NCI-H460 (cell line): ENCODE measurements at places on chromosomes 12 and 14. TPM values are rescaled to one million over a fixed set of nuclear protein-coding genes. Genes with fewer than 3 reads are reported as not detected.

DNA sequence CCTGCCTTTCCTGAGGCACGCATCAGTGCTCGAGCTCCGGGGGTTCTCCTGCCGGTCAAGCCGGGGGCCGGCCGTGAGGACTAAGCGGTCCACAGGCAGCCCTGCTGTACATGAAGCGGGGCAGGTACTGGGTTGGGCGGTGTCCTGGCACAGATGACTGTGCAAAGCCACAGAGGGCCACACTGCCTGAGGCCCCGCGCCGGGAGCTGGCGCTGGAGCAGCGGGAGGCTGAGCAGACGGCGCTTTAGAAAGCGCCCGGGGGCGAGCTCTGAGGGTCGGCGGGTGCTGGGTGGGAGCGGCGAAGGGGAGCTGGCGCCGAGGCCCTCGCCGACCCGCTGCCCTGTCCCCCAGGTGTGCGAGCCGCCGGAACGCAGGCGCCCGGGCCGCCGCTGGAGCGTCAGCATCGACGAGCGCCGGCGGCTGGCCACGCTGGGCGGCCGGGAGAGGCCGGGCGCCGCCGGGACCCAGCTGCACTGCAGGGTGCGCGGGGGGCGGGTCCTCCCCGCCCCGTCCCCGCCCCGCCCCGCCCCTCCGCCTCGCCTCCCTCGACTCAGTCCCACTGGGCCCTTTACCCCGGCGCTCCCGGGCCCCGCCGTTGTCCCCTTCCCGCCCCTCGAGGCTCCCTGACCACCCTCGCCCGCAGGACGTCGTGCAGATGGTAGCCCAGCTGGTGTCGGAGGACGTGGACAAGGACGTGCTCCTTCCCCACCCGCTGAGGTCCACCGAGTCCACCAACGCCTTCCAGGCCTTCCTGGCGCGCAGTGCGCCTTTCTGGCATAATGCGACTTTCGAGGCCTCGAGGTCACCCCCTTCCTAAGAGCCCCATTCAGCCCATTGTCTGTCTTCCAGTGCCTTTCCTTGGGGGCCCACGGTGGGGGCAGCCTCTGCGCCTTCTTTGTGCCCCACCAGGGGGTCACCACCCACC lies 8.3 kb upstream of the MTA1 start:
- DNase-seq: peak; percentile 44

DNA sequence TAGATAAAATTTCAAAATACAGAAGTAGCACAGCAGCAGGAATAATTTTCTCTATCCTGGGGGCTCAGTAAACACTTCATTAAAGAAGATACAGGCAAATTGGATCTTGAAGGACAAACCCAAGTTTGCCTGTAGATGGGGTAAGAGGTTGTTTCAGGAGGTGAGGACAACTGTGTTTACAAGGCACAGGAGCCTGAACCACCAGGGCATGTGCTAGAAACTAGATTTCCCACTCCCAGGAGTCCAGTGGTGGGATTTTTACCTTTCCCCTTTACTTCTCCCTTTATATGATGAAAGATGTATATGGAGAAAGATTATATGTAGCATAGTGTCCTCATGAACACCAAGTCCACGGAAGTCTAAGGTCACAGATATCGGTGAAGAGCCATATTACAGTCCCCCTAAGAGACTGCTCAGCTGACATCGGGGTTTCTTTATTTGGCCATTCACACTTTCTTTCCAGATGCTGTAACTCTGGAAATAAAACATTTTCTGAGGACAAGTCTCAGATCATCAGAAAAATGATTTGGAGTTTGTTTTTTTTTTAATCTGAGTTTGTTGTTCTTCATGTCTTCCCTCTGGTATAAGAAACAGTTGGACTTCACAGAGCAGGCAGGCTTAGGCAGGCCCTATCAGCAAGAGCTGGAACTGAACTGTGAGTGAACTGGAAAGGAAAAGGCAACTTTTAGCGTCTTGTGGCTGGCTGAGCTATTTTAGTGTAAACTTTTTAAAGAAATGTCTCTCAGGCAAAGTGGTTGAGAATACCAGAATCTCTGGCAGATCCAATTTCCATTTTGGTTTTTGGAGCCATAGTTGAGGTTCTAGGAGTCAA lies 8.0 kb upstream of the EVL start:
- DNase-seq: no peak

- no peak for DNase-seq
Observed at GRCh38 chr12:41101806-41102205, 86.3 kb upstream of the PDZRN4 start.

DNA sequence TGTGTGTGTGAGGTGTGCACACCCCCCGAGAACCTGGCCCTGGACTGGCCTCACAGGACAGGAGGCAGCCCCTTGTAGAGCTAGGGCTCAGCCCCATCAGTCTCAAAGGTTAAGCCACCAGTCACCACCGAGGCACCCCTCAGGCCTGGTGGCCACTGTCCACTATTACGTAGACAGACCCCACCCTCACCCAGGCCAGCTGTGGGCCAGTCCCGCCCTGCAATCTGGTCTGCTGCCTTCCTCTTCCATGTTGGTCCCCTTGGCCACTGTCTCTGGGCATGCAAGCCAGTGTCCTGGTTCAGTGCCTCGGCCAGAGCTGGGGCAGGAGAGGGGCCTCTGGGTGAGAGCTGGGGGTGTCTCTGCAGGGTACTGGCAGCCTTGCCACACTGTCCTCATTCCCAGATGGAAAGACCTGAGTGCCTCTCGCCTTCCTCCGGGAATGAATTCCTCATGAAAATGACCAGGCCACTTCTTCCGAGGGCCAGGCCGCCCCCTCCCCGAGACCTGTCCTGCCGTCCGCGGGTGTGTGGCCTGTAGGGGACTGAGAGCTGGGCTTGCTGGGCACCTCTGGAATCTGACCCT lies 897 bp upstream of the TEX22 start:
- no peak for DNase-seq

DNA sequence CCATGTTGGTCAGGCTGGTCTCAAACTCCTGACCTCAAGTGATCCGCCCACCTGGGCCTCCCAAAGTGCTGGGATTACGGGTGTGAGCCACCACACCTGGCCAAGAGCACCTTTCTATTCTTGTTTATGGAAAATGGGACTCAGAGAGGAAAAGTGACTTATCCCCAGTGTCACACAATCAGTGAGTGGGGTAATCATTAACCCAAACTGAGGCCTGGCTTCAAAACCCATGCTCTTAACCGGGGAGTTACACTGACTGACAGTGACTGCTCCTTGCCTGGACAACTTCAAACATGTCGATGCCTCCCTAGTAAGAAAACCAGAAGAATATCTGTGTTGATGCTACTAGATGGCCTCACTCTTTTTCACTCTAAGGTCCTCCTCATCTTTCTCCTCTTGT lies 7.3 kb downstream of the CLEC7A start:
- no peak for DNase-seq

- DNase-seq: no peak
Observed at GRCh38 chr12:107526555-107527180, 158.9 kb upstream of the PWP1 start.

DNA sequence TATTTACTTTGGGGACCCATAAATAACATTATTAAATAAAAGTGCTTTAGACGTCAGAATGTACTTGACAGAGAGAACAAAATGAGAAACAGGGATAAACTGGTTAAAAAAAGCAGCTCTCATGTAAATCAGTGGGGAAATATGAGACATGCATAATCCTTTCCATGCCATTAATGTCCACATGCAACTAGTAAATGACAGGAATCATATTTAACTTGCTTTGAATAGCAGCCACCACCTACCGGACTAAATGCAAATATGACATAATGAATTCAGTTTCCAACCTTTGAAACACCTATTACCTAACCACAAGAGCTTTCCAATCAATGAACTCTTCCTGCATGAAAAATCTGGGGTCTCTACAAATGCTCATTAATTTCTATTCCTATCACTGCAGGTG lies 19.6 kb downstream of the FGD6 start:
- no peak for DNase-seq

- DNase-seq: no peak
Observed at GRCh38 chr14:30874999-30875787, 834 bp downstream of the COCH start.

DNA sequence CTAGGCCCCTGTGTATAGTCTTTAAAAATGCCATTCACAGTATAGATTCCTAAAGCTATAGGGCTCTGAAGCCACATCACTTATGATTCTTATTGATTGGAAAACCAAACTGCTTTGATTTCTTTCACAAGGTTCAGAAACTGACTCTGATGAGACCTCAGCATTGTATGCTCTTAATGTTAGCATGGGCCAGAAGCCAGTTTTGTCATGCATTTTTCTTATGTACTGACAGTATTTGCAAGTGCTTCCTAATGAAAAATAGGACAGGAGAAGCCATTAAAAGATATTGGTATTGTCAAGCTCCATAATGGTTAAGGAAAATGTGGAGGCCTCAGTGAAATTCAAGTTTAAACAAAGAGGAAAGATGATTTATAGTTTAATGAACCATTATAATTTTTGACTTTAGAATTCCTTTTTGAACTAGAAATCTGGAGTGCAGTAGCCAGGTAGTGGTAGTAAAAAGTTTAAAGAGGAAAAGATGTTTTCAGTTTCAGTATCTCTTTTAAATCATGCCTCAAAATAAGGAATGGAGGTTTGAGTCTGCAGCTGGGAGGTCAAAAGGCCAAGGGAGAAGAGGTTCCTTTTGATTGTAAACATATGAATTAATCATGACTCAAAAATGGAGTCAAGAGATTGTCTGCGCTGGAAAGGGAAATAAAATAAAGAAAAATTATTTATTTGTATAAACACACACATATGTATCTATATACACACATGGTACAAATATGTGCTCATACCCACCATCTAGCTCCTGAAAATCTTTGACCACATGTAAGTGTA lies 388.1 kb upstream of the PRICKLE1 start:
- no peak for DNase-seq

GRCh38 chr14:85471744-85472143 lies 58.2 kb upstream of the FLRT2 start:
- DNase-seq: peak; percentile 68

- no peak for DNase-seq
Observed at GRCh38 chr14:87076922-87077321, 916.1 kb downstream of the GALC start.

DNA sequence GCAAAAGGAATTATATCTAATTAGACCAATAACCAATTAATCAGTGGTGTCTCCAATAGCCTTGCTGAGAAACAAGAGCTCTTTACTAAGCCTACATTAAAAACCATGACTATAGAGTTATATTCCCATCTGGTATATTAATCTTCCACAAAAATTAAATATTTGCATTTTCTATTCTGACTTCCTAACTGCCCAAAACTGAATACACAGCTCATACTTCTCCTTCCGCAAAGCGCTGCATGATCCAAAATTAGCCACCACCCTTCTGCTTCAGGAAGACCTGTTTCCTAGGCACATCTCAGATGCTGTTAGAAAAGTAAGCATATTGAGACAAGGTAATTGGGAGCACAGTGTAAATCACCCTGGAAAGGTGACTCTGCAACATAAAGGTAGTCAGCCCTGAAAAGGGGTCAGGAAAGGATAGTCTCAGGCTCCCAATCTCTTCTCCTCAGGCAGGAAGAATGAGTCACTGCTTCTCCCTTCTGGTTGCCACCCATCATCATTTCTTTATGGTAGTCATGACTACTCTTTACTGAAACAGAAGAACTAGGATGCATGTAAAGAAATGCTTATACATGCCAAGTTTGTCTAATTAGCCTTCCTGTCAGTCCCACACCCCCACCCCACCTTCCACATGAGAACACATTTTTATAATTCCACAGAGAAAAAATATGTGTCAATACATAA lies 54.3 kb downstream of the PLCZ1 start:
- no peak for DNase-seq

DNA sequence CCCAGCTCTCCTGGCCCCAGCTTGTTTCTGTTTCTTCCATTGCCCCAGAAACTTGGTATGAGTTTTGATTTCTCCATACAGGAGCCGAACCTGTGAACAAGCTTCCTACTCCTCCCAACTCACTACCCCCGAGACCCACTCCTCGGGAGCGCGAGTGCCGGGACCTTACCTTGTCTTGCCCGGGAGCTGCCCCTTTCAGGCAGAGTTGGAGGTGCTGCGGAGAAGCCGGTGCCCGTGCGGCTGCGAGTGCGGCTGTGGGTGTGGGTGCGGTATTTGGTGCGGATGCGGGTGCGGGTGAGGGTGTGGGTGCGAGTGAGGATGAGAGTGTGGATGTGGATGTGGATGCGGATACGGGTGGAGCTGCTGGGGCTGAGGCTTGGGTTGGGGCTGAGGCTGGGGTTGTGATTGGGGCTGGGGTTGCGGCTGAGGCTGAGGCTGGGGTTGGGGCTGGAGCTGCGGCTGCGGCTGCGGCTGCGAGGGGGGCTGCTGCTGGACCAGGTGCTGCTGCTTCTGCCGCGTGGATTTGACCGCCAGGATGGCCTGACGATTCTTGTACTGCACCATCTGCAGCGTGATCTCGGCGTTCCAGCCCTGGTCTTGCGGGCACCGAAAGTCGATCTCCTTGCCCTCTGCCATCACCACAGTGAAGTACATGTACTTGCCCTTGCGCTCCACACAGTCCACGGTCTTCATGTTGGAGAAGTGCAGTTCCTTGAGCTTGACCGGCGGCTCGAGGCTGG lies 1.1 kb downstream of the PHLDA1 start:
- no peak for DNase-seq

DNA sequence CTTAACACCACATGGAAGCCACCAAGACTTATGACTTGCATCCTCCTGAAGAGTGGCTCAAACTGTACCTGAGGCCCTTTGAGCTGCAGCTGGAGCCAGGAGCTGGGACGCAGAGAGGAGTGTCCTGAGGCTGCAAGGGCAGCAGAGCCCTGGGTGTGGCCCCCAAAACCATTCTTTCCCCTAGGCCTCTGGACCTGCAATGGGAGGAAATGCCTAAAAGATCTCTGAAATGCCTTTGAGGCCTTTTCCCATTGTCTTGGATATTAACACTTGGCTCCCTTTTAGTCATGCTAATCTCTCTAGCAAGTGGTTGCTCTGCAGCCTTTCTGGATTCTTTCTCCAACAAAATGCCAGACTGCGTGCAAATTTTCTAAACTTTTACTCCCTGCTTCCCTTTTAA lies 156.1 kb downstream of the SLC38A4 start:
- DNase-seq: no peak

- no peak for DNase-seq
Observed at GRCh38 chr14:58717813-58718212, 80.1 kb downstream of the DACT1 start.

- DNase-seq: no peak
Observed at GRCh38 chr14:94330857-94331256, 7.7 kb upstream of the SERPINA6 start.

GRCh38 chr12:75623631-75624154 lies 112.3 kb upstream of the KRR1 start:
- DNase-seq: peak; percentile 80

GRCh38 chr14:91270619-91271018 lies 26.1 kb upstream of the GPR68 start:
- no peak for DNase-seq

- no peak for DNase-seq
Observed at GRCh38 chr12:66241061-66242043, 52.3 kb downstream of the IRAK3 start.

SOX5 gene
- total RNA-seq: not detected in 2 replicates

KRT79 gene
- not detected in 2 replicates for total RNA-seq

COPS7A gene
- total RNA-seq: 75.2 and 77.1 TPM in 2 replicates

IQSEC3 gene
- not detected in 2 replicates for total RNA-seq

CD69 gene
- total RNA-seq: not detected in 2 replicates

LHX5 gene
- total RNA-seq: 0.22 and 0.40 TPM in 2 replicates

PLEKHD1 gene
- not detected in 2 replicates for total RNA-seq

HOXC10 gene
- total RNA-seq: 0.59 TPM in 1 of 2 replicates, not detected in the other

NCAPD2 gene
- total RNA-seq: 60.2 and 68.4 TPM in 2 replicates

ANKRD33 gene
- total RNA-seq: not detected in 2 replicates

SPX gene
- 310 and 328 TPM in 2 replicates for total RNA-seq

POTEG gene
- not detected in 2 replicates for total RNA-seq

CCDC197 gene
- not detected in 2 replicates for total RNA-seq

CCDC60 gene
- total RNA-seq: not detected in 2 replicates

EIF2S3B gene
- total RNA-seq: 2.5 TPM in 2 replicates
